ENCODE measurements at places on chromosomes 11 and 22.

- H3K4me3 ChIP-seq: no peak overlapping the region
- H3K4me1 ChIP-seq: peaks cover 41% of the 10 kb centered on the region
- H3K36me3 ChIP-seq: no peaks in the 10 kb centered on the region
- DNase-seq: no peak
- H3K27me3 ChIP-seq: no peaks in the 10 kb centered on the region
These were observed 16.9 kb upstream of the WNT7B start for GRCh38 chr22:45993841-45994240.

- H3K4me3 ChIP-seq: no peak overlapping the region
- peaks cover 75% of the 10 kb centered on the region for H3K4me1 ChIP-seq
- DNase-seq: peak; percentile 88
- H3K27me3 ChIP-seq: no peaks in the 10 kb centered on the region
- no peaks in the 10 kb centered on the region for H3K36me3 ChIP-seq
These were observed 59.6 kb downstream of the ST3GAL4 start for GRCh38 chr11:126415128-126415527.

GRCh38 chr11:111905411-111905810 lies 6.2 kb downstream of the CRYAB start:
- DNase-seq: no peak
- no peaks in the 10 kb centered on the region for H3K36me3 ChIP-seq
- H3K4me1 ChIP-seq: no peaks in the 10 kb centered on the region
- no peaks in the 10 kb centered on the region for H3K27me3 ChIP-seq

DNA sequence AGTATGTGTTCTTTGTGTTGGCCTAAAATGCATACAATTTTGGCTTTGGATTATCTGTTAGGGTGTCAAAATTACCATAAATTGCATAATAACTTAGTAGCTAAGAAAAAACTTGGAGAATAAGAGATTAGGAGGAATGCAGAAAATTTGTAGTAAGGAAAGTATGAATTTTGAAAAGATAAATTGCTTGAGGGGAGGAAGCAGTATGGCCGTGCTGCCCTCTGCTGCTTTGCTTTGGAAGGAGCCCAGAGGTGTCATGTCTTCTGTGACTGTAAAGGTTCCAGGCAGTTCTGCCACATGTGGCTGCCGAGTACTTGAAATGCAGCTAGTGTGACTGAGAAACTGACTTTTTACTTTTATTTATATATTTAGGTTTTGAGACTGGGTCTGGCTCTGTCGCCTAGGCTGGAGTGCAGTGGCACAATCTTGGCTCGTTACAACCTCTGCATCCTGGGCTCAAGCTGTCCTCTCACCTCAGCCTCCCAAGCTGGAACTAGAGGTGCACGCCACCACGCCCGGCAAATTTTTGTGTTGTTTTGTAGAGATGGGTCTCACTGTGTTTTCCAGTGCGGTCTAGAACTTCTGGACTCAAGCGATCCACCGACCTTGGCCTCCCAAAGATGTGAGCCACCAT lies 1.8 kb downstream of the ADSL start:
- H3K27me3 ChIP-seq: no peaks in the 10 kb centered on the region
- DNase-seq: peak; percentile 79
- no peak overlapping the region for H3K4me3 ChIP-seq
- peaks cover 15% of the 10 kb centered on the region for H3K4me1 ChIP-seq
- H3K27ac ChIP-seq: no peak overlapping the region

- H3K4me3 ChIP-seq: no peak overlapping the region
These were observed 11.7 kb upstream of the VPS37C start for GRCh38 chr11:61172888-61173287.

- peak overlapping the region; percentile 97 for H3K27ac ChIP-seq
- H3K4me1 ChIP-seq: peaks cover 7% of the 10 kb centered on the region
- H3K4me3 ChIP-seq: peak overlapping the region; percentile 84
- no peaks in the 10 kb centered on the region for H3K27me3 ChIP-seq
These were observed 521 bp downstream of the SRSF8 start for GRCh38 chr11:95067039-95067840.

DNA sequence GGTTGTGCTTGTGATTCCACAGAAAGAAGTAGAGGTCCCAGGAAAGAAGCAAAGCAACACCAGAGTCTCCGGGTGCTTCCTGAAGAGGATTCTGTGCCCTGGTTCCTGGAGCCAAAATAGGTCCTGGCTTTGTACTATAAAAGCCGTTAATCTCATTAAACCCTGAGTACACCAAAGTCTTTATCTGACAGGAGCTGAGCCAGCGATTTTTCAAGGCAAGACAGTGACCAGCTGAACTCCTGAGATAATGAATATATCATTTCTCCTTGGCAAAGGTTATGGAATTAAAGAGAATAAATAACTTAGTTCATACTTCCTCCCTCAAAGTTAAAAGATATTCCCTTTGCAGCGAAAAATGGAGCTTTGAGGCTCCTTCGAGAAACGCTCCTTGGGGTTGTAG lies 5.2 kb downstream of the TMEM138 start:
- no peak for DNase-seq
- no peaks in the 10 kb centered on the region for H3K27me3 ChIP-seq
- H3K4me3 ChIP-seq: no peak overlapping the region
- no peaks in the 10 kb centered on the region for H3K36me3 ChIP-seq

DNA sequence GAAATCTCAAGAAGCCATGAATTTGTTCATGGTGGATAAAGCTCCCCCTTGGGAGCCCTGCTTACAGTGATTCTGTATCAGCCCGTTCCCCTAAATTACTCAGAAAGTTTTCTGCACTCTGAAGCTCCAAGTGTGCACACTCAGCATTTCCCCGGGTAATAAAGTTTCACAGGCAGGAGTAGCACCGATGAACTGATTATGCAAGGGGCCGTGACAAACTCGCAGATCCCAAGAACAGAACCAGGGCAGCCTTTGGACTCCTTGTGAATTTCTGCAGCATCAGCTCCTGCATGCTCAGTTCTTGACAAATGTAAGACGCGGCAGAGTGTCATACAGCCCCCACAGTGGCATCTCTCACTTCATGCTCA lies 73.5 kb downstream of the COMMD9 start:
- H3K4me3 ChIP-seq: no peak overlapping the region
- no peaks in the 10 kb centered on the region for H3K27me3 ChIP-seq
- DNase-seq: no peak
- no peaks in the 10 kb centered on the region for H3K4me1 ChIP-seq
- H3K36me3 ChIP-seq: no peaks in the 10 kb centered on the region
- H3K27ac ChIP-seq: no peak overlapping the region

DNA sequence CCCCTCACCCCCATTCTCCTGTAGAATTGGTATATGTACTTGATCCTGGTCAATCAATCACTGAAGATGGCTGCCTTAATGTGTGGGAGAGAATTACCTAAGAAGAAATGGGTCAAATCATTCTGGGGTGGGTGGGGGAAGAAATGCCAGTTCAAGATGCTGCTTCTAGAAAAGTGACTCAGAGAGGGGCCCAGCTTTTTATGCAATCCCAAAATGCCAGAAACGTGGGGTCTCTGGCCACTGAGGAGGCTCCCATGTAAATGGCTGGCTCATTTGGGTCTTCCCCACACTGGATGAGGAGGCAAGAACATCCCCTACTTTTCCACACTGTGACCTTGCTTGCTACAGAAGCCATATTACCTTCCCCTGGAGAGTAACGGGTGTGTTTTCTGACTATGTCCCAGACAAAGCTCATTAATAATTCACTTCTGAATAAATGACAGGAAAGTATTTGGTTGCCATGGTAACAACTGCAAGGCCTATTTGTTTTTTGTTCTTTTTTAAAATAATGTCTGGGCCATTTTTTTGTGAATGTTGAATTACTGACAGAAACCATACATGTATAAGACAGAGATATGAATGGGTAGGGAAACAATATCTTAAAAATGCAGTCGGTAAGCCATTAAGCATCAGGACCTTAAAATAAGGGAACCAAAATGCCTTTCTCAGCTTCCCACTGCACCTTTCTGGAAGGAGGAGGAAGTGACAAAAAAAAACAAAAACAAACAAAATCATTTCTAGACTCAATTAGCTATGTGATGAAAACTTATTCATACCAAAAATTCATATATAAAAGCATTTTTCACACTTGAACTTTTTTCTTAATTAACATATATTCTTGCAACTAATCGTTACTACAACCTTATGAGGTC lies 32.0 kb downstream of the SLC1A2 start:
- H3K4me3 ChIP-seq: no peak overlapping the region
- H3K27me3 ChIP-seq: no peaks in the 10 kb centered on the region
- no peak overlapping the region for H3K27ac ChIP-seq
- no peaks in the 10 kb centered on the region for H3K36me3 ChIP-seq

GRCh38 chr11:6604081-6604626 lies 580 bp downstream of the ILK start:
- DNase-seq: peak; percentile 72
- H3K27me3 ChIP-seq: no peaks in the 10 kb centered on the region
- H3K4me3 ChIP-seq: peak overlapping the region; percentile 95
- H3K27ac ChIP-seq: peak overlapping the region; percentile 90
- H3K4me1 ChIP-seq: peaks cover 41% of the 10 kb centered on the region

DNA sequence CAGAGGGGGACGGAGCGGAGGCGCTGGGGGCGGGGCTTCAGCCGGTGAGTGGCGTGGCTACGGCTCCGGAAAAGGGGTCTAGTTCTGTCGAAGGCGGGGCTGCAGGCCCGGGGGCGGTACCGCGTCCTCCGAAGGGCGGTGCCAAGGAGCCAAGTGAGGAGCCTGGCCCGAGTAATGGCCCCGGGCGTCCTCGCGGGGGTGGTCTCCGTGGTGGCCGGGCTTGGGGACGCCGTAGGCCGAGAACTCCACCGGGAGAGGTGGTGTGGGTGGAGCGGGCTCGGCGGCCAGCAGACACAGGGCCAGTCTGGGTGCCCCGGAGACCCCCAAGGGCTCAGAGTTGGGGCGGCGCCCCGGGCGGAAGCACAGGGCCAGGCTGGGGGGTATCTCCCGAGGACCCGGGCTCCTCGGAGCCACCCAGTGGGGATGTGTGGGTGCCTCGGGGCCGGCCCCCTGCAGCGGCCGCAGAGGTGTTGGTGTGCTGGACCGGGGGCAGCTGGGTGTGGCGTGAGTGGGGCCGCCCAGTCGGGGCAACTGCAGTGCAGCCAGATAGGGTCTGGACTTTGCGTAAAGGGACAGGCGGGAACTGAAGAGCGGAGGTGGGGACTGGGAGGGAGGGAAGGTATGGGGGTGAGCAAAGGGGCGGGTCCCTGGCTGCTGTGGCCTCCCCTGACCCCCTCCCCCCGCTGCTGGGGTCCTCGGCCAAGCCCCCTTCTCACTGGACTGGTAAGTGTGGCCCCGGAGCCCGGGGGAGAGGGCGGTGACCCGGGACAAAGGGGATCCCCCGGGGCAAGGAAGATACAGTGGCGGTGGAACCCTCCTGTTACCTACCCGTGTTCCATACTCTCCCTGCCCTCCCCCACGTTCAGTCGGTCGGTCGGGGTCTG lies 838 bp downstream of the FKBP2 start:
- no peaks in the 10 kb centered on the region for H3K27me3 ChIP-seq
- peak overlapping the region; percentile 99 for H3K27ac ChIP-seq
- peaks cover 36% of the 10 kb centered on the region for H3K4me1 ChIP-seq
- peak; percentile 99 for DNase-seq

DNA sequence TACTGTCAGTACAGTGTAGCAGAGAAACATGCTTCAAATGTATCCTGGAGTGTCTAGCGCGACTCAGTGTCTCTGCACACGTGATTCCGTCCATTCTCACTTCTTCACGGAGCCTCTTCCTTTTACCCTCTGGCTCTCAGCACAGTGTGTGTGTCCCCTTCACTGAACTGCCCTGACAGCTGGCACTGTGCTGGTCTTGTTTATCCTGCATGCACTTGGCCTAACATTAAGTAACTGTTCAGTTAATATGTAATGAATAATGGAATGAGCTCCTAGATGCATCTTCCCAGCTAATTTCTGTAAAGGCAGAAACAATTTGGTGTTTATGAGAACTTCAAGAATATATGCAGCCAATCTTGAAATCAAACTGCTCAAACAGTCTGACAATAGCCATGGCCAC lies 44.4 kb downstream of the KMT5B start:
- H3K27ac ChIP-seq: no peak overlapping the region
- no peaks in the 10 kb centered on the region for H3K27me3 ChIP-seq
- DNase-seq: no peak
- H3K4me1 ChIP-seq: no peaks in the 10 kb centered on the region
- H3K4me3 ChIP-seq: no peak overlapping the region

GRCh38 chr11:6485661-6486060 lies 4.4 kb downstream of the TIMM10B start:
- no peak for DNase-seq
- H3K27ac ChIP-seq: no peak overlapping the region
- H3K4me1 ChIP-seq: peaks cover 12% of the 10 kb centered on the region
- no peak overlapping the region for H3K4me3 ChIP-seq
- no peaks in the 10 kb centered on the region for H3K36me3 ChIP-seq

GRCh38 chr11:3015796-3016195 lies 23.7 kb upstream of the NAP1L4 start:
- H3K36me3 ChIP-seq: no peaks in the 10 kb centered on the region
- no peak overlapping the region for H3K27ac ChIP-seq
- no peak overlapping the region for H3K4me3 ChIP-seq

GRCh38 chr11:11072067-11072466 lies 214.2 kb upstream of the ZBED5 start:
- no peaks in the 10 kb centered on the region for H3K36me3 ChIP-seq
- H3K4me1 ChIP-seq: no peaks in the 10 kb centered on the region
- H3K27me3 ChIP-seq: no peaks in the 10 kb centered on the region

DNA sequence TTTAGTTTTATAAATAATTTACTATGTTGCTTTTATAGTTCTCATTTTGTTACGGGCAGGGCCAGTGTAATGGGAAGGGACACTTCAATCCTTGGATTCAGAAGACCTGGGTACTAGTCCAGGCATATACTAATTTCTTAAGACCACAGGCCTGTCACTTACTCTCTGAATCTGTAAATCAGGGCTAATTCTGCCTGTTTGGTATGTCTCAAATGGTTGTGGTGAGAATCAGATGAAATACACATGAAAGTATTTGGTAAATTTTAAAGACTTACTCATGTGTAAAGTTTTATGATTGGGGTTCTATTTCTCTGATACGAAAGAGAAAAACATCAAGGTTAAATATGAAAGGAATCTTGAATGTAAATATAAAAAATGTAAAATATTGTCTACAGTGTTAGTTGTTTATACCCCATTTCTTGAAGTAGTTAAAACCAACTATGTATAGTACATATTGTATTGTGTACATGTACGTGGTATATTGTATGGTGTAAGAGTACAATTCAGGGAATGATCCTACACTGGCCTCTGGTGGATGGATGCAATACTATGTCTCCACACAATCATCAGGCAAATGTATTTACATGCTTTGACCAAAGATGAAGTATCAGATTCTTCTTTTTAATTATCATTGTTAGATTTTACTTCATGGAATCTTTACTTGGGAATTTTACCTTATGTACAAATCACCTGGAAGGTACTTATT lies 24.5 kb upstream of the RAG2 start:
- no peaks in the 10 kb centered on the region for H3K4me1 ChIP-seq
- DNase-seq: peak; percentile 32

- H3K27ac ChIP-seq: no peak overlapping the region
- peak; percentile 54 for DNase-seq
- H3K4me3 ChIP-seq: no peak overlapping the region
- no peaks in the 10 kb centered on the region for H3K27me3 ChIP-seq
- H3K36me3 ChIP-seq: no peaks in the 10 kb centered on the region
These were observed 57.7 kb downstream of the FLRT1 start for GRCh38 chr11:64093233-64094039.

- no peak overlapping the region for H3K4me3 ChIP-seq
- no peak for DNase-seq
- H3K4me1 ChIP-seq: peaks cover 14% of the 10 kb centered on the region
- H3K27me3 ChIP-seq: no peaks in the 10 kb centered on the region
- no peaks in the 10 kb centered on the region for H3K36me3 ChIP-seq
These were observed 69.7 kb upstream of the BMAL1 start for GRCh38 chr11:13207665-13208594.

- no peaks in the 10 kb centered on the region for H3K27me3 ChIP-seq
- H3K4me1 ChIP-seq: no peaks in the 10 kb centered on the region
- DNase-seq: no peak
- no peak overlapping the region for H3K27ac ChIP-seq
These were observed 7.2 kb downstream of the OSBP2 start for GRCh38 chr22:30701872-30702271.

Measured in testis (tissue), 5 donors.